ENCODE measurements at places on chromosomes 6 and 20.
A peak's percentile ranks its signal among the peaks of the same experiment; 100 is the strongest.

DNA sequence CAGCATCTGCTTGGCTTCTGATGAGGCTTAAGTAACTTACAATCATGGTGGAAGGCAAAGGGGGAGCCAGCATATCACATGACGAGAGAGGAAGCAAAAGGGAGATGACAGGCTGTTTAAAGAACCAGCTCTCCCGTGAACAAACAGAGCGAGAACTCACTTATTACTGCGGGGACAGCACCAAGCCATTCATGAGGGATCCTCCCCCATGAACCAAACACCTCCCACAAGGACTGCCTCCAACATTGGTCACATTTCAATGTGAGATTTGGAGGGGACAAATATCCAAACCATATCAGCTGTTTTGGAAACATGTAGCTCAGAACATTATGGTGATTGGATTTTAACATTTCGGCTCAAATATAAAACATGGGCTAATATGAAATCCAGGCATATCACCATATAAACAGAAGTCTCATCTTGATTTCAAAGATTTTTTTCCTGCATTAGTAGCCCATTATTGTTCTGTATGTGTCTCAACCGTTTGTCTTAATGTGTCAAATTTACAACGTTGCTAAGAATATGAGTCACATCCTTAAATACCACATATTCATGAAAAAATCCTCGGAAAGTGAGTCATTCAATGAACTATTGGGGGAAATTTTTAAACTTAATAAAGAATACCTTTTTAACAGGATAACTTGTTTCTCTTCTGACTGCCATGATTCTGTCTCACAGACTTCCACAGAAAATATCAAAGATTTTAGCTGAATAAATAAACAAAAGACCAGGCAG is 894.3 kb downstream of the TFAP2A start:
- DNase-seq, result no peak

- DNase-seq, result peak; percentile 6
Observed at GRCh38 chr6:11653028-11653583, 115.6 kb downstream of the TMEM170B start.

DNA sequence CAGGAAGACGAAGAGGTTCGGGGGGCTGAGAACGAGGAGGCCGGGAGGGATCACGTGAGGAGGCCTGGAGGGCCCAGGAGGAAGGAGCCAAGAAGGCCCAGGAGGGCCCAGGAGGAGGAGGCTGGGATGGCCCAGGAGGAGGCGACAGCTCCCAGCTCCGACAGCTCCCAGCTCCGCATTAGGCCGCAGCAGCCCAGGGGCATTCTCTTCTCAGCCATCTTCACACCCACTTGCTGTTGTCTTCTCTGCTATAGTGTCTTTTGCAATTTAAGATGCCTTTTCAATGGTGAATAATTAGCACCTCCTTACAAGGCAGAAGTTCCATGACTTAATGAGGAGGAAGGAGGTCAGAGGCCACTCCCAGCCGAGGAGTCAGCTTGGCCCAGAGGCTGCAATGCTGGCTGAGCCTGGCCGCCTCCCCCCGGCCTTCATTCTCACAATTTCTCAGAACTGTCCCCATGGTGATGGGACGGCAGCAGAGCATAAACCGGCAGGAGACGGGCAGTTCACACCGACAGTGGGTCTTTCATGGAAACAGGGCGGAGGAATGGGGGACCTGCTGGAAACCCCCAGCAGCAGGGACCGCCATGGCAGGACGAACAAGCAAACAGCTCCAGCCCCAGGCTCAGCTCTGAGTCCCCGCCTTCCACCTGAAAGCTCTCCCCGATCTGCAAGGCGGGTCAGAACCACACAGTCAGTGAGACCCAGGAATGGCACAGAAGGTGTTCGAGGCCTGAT is 45.1 kb downstream of the WDR27 start:
- no peak for DNase-seq

DNA sequence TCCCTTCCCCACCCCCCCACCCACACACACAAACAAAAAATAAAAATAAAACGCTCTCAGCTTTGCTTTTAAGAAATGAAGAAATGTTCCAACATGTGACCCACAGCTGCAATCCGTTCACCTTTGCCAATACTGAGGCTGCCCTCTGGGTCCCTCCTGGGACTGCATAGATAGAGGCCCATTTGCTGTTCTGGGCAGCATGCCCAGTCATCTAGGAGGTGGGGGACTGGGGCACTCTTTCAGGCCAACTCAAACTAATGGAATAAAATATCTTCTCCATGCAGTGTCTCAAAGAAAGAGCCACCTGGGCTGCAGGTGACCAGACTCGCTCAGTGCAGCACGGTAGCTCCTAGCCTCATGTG is 79.9 kb downstream of the SLC22A3 start:
- no peak for DNase-seq

- no peak for DNase-seq
Observed at GRCh38 chr6:157879873-157880254, 56.8 kb downstream of the SNX9 start.

- no peak for DNase-seq
Observed at GRCh38 chr6:139628270-139628669, 253.8 kb upstream of the CITED2 start.

DNA sequence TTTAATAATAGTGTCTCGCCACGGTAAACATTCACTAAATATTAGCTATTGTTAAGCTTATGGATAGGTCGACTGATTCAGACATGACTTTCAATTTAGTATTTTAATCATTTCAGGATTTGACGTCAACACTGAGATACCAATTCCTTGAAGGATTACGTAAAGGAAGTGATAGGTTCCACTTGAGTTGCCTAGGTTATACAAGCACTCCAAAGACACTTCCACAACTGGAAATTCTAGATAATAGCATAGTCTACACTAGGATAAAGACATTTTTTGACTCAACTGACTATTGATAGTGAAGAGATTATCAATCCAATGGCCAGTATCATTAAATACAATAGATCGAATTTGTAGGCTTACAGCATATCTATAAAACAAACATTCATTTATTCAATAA is 63.9 kb upstream of the NHSL1 start:
- no peak for DNase-seq

GRCh38 chr6:119170447-119171087 is 92.1 kb upstream of the FAM184A start:
- DNase-seq, result no peak

GRCh38 chr20:63452821-63453523 is 19.5 kb downstream of the KCNQ2 start:
- DNase-seq, result no peak

- DNase-seq, result peak; percentile 63
Observed at GRCh38 chr6:166957087-166957804, 896 bp upstream of the RNASET2 start.

GRCh38 chr6:87340230-87340629 is 4.4 kb upstream of the C6orf163 start:
- DNase-seq, result no peak

DNA sequence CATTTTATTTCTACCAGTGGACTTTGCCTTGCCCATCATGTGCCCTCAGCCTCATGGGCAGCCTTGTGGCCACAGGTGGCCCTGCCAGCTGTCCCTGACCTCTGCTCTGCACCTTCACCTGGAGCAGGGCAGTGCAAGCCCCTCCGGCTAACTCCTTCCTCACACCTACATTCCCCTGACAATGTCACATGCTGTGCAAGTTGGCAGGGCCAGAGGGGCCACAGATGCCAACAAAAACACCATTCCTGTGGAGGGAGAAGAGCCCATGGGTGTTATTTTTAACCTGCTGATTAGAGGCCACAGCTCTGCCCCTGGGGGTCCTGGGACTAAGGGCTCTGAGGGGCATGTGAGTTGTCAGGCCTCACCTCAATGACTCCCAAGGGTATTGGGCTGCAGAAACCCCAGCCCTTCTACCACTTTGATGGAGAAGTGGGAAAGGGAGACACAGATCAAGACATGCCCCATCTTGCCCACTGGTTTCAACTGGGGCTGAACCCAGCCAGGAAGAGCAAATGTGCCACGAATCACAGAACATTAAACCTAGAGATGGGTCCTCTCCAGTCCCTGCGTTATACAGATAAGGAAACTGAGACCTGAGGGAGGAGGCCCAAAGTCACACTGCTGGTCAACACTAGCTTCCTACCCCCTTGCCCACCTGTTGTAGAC is 65.0 kb downstream of the MRPL14 start:
- DNase-seq, result no peak

- no peak for DNase-seq
Observed at GRCh38 chr6:21856844-21857243, 263.3 kb downstream of the SOX4 start.

GRCh38 chr6:15876406-15876805 is 213.6 kb upstream of the DTNBP1 start:
- DNase-seq, result no peak

DNA sequence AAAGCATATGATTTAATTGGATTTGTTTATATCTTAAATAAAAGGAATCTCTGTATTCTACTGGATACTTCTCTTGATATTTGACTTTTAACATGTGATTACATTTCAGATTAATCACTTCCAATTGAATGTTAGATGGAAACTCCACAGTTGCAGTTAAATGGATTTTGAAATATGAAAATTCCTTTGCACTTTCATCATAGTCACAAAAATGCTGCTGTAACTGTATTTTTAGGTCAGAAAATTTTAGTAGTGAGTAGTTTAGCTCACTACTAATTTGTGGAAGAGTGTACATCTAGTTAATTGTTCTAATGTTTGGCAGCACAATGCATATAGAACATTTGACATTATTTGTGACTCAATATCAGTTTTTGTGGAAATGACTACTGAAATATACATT is 26.8 kb downstream of the PTCHD4 start:
- no peak for DNase-seq

DNA sequence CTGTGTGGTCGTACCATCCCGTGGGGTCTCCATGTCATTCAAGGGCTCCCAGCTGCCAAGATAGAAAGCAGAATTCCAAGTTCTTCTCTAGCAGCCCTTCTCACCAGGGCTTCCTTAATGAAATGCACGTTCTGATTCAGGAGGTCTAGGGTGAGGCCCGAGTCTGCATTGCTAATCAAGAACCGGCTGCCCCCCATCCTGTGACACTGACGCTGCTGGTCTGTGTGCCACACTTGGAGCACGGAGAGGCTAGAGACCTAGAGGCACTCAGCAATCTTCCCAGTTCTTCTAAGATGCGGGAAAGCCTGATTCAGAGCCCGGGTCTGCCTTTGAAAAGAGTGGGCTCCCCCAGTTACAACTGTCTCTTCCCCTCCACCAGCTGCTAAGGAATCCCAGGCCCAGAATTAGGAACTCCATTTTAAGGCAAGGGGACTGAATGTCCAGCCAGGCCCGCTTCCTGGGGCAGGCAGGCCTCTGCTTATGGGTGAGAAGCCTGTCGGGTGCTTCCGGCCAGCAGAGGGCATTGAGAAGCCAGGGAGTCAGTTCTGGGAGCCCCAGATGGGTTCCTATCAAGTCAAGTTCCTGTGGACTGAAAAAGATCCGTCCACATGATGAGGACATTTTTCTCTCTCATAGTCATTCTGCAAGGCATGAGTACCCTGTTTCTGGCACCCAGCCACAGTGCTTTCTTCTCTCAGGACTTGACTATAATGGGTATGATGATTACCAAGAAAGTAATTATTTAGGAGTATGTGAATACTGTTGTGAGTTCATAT is 69.8 kb upstream of the RIN2 start:
- DNase-seq, result no peak

GRCh38 chr20:38579219-38579910 is 1.6 kb upstream of the ADIG start:
- no peak for DNase-seq

DNA sequence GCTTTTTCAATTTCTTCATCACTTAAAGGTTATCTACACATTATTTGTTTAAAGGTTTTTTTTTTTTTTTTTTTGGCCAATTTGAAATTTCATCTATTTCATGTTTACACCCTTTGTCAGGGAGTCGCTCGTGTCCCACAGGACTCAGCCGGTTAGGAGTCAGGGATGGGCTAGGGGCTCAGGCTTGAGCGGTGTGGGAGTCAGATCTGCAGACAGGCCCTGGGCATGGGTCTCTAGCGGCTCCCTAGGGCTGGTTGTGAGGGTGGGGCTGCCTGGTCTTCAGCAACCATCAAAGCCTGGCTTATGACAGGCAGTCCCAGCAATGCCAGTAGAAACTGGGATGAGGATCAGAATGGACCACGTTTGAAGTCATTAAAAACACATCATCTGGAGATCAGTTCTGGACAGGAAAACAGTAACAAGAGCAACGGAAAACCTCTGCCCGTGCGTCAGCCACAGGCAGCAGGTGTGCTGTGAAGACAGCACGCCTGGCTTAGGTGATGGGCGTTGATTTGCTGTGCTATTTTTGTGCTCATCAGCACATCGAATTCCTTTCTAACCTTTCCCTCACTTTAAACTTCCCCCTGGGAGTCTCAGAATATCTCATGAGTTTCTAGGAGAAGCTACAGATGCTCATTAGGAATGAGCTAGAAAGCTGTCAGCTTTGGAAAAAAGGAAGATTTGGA is 91.3 kb upstream of the MPC1 start:
- no peak for DNase-seq

- no peak for DNase-seq
Observed at GRCh38 chr20:60213126-60213893, 255.1 kb downstream of the CDH26 start.

DNA sequence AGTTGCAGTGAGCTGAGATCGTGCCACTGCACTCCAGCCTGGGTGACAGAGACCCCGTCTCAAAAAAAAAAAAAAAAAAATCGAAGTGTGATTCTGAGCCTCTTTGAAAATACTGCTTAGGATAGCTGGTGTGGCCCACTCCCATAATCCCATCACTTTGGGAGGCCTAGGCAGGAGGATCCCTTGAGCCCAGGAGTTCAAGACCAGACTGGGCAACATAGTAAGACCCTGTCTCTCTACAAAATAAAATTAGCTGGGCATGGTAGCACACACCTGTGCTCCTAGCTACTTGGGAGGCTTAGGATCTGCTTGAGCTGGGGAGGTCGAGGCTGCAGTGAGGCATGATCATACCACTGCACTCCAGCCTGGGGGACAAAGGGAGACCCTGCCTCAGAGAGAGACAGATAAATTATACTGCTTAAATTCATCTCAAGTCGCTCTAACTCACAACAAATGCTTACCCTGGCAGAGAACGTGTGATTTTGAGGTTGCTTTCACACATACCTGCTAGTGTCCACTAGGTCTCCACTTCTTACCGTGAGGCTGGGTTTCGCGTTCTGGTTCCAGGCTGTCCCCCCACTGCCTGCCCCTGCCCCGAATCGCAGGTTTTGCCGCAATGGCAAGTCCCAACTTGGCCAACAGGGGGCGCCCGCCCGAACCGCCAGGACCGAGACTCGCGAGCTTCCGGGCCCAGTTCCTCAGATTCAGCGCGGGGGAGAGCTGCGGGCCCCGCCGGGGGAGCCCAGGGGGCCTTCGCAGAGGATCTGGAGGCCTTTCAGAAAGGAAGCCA is 12.3 kb upstream of the TMC2 start:
- peak; percentile 91 for DNase-seq

GRCh38 chr6:9657994-9658393 is 756.9 kb downstream of the TFAP2A start:
- DNase-seq, result no peak

All from CD4-positive, alpha-beta T cell treated with Interleukin-12 subunit alpha and Interleukin-12 subunit beta, for 1 hour (primary cell).